ENCODE measurements at places on chromosomes 3 and 15. TPM values are rescaled to one million over a fixed set of nuclear protein-coding genes. Genes with fewer than 3 reads are reported as not detected.

DNA sequence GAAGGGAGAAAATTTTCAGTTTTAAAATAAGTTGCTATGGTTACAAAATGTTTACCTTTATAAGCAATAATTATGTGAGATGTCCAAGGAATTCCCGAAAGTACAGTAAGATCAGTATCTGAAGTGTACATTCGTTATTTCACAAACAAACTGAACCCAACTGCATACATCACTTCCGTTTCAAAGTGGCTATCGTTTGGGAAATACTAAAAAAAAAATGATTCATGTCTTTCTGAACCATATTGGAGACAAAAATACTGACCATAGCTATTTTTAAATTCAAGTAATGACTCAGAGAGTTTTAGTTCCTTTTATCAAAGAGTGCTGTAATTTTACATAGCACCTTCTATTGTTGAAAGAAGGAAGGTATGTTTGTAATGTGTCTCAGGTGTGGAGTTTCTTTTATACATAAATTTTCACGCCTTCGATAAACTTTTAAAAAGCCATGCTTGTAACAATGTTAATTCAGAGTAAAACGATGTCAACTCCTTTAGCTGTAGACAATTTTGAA lies 8.0 kb upstream of the ANKRD28 start:
- DNase-seq, result no peak

DNA sequence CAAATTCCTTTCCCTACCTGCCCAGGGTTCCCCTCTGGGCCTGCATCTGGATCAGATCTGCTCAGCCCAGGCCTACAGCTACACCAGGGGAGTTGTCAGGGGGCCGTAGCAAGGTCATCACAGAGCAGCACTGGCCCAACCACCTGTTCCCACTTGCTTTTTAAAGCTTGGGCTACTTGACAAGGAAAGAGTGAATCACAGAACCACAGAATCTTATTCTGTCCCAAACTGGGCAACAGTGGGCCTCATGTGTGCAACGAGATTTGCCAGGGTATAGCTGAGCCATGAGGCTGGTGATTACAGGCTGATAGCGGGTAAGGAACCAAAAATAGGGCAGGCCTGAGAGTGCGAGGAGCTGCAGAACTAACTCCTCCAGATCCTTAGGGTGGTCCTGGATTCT lies 66.7 kb downstream of the MYLK start:
- DNase-seq, result no peak

DNA sequence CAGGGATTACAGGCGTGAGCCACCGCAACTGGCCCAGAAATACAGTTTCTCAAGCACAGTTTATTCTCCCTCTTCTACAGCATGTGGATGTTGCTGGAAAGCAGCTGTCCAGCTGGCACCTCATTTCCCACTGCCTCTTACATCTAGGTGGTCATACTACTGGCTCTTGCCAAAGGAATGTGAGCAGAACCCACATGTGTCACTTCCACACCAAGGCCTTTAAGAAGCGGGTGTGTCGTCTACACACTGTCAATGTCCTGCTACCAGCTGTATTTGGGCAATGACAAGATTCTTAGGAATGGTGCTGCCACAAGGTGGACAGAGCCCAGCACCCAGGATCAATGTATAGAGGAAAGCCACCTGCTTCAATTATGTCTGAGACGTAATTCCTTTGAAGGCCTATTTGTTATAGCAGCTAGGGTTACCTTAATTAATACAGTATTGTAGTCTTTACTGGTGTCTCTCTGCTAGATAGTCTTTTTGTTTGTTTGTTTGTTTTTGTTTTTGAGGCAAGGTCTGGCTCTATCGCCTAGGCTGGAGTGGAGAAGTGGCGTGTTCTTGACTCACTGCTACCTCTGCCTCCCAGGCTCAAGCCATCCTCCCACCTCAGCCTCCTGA lies 15.1 kb upstream of the RAB7A start:
- DNase-seq, result no peak

DNA sequence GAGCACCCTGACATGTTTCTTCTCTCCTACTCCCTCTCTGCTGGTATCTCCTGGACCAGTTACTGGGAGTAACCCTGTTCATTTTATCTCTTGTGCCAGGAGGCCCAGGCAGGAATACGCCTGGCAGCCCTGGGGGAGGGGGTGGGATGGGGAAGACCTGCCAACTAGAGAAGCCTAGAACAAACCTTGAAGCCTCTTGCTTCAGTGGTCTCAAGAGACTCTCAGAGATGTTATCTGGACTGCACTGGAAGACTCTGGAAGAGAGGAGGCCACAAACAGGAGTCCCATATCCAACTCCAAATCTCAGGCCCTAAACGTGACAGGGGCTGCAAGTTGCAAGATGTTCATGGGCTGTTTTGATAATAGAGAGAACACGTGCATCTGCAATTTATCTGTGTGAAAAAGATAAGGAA lies at the start of gene EPB42:
EPB42 (minus strand) TSS at position 28 of the 413 bp plus-strand sequence. CDS start 193 bp downstream, outside the sequence.
- DNase-seq, result no peak

Gene ATP13A5
- total RNA-seq, result 2.1 TPM

DNA sequence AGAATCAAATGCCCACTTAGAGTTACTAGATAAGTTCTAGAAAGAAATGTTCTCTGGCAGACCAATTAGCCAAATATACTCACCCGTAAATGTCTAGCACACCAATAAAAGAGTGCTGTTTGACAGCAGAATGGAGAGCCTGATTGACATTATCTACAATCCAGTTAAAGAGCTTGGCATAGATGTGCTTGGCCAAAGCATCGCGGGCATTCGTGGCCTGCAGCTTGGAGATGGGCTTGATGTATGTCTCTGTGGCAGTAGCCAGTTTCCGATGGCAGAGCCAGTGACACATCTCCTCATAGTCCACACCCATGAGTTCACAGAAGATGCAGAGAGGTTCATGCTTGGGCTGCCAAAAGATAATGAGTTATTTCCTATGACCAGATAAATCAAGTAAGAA lies 101.5 kb upstream of the MYO5C start:
- no peak for DNase-seq

Gene TRIM59
- total RNA-seq, result 3.2 TPM

Gene CLDN16
- total RNA-seq, result 1.0 TPM

Gene ISLR2
- not detected for total RNA-seq

- no peak for DNase-seq
These were observed 11.3 kb upstream of the NMNAT3 start for GRCh38 chr3:139689122-139689521.

GRCh38 chr3:176855901-176856486 lies 341.3 kb downstream of the TBL1XR1 start:
- no peak for DNase-seq

- DNase-seq, result no peak
These were observed 220.4 kb upstream of the THBS1 start for GRCh38 chr15:39360452-39360851.

DNA sequence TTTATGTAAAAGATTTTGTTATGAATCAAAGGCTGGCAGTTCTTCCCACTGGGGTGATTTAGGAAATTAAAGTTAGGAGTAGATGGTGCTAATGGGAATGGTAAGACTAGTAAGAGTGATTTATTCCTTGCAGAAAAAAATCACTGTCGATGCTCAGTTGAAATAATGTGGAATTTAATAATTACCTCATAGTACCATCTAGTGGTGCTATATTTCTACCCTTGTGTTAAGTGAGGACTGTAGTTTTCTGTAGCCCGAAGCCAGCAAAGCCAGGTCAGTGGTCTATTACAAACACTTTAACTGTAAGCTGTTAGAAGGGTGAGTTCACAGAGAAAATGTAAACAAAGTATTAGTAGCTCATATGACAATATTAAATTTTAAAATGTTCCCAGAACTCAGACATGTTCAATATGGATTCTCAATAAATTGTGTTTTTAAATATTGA lies 39.5 kb upstream of the GOLGA8J start:
- no peak for DNase-seq

Measured in upper lobe of left lung (tissue), 6 donors.